Hippocampal formation (tissue), 2 donors: ENCODE measurements at places on chromosomes 13 and 19.

GRCh38 chr19:51802775-51803174, 7.8 kb downstream of the FPR3 start:
- no peak for DNase-seq

DNA sequence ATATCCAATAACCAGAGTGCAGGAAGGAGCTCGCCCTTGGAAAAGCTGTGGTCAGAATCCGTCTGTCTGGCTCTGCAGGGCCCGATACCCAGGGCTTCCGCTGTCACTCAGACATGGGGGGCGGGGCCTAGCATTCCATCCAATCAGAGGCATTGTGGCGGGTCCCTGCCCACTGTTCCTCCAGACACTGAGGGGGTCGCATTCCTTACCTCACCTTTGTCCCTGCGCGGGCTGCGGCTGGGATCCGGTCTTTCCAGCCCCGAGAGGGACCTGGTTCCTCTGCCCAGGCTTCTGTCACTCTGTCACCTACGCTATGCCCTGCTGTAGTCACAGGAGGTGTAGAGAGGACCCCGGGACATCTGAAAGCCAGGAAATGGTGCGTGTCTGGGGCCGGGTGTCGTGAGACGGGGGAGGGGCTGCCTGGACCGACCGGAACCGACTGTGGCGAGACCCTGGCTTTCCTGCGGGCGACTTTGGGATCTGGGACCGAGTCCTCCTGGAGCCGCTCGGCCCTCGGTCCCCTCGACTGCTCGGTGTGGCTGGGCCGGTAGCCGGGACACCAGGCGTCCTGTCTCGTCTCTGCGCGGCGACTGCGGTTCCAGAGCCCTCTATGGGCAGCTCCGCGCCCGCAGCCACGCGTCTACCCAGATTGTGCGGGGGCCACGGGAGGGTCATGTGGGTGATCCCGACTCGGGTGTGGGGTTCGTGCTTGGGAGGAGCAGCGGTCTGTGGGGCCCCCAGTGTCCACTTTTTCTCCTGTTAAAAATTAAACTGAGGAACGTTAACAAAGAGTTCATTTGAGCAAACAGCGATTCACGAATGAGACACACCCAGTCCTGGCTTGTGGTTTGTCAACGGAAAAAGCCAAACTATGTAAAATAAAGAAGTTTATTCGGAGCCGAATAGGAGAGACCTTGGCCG, at the start of gene ZNF69:
TSS of gene ZNF69 (plus strand) at position 172 of the 921 bp plus-strand sequence. CDS start at position 314, 142 bp downstream.
- peak; percentile 78 for DNase-seq

DNA sequence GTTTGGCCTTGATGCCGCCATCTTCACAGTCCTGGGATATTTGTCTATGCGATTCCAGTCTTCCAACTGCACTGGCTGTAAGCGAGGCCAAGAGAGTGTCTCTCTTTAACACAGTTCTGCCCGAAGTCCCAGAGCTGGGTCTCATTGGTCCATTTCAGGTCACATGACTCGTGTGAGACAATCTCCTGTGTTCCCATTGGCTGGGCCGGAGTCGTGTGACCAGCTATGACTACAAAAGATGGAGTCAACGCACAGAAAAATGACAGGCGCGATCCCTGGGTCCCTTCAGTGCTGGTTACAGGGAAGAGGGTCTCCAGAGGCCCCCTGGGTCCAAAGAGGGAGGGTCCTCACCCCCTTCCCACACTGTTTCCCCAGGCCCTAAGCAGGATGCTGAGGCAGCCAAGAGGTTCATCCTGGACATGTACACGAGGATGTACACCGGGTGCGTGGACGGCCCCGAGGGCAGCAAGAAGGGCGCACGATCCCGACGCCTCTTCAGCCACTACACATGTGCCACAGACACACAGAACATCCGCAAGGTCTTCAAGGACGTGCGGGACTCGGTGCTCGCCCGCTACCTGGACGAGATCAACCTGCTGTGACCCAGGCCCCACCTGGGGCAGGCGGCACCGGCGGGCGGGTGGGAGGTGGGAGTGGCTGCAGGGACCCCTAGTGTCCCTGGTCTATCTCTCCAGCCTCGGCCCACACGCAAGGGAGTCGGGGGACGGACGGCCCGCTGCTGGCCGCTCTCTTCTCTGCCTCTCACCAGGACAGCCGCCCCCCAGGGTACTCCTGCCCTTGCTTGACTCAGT, 15.9 kb upstream of the S1PR4 start:
- no peak for DNase-seq

GRCh38 chr19:49631014-49631588, 8.8 kb downstream of the RRAS start:
- no peak for DNase-seq

GRCh38 chr13:32126278-32126677, 94.7 kb downstream of the FRY start:
- DNase-seq: no peak

GRCh38 chr19:38274739-38275138, 10.4 kb downstream of the SPINT2 start:
- DNase-seq: peak; percentile 70

- peak; percentile 30 for DNase-seq
Measured at GRCh38 chr13:50358231-50359040, 343.2 kb downstream of the KCNRG start.

- DNase-seq: no peak
Measured at GRCh38 chr13:110227864-110228643, 78.9 kb downstream of the COL4A1 start.

GRCh38 chr13:90833951-90834350, 513.5 kb upstream of the MIR17HG start:
- DNase-seq: no peak

DNA sequence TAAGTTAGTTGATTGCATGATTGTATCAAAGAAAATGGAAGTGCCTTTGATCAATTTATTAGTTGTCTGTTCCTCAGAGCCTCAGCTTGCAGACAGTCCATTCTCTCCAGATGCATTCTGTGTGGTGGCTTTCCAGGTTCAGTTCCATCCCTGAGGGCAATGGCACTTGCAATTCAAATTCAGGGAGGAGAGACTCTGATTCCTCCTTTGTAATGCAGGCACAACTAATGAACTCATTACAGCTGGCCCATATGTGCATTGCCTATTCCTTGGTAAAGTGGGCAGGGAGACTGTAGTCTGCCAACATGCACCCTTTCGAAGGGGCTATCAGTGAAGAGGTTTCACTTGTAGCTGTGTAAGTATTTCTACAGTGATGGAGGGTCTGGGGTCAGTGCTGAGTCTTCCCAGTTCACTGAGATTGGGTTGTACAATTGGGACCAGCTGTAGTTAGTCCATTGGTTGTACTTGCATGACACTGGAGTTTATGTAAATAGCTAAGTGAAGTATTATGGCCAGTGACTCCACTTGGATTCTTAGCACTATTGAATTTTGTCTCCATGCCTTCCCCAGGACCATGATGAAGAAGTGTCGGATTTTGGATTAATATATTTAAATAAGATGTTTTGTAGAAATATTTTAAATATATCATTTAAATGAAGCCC, 401.7 kb downstream of the GPC6 start:
- DNase-seq: no peak

GRCh38 chr13:89746554-89746953, 1600.9 kb upstream of the MIR17HG start:
- DNase-seq: no peak

DNA sequence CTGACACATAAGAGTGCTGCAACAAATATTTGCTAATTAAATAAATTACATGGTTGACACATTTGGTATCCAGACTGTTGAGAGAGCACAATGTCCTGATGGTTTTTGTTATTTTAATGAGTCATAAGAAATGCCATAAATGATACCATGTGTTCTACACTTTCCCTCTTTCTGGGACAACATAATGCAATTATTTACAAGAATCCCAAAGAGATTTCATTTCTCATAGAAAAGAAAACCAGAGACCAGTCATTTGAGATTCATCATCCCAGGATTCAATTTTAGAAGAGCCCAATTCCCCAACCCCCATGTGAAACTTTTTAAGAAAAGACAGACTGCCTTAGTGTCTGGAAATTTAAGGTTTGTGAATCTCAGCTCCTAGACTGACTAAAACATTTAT, 399.6 kb downstream of the DCT start:
- no peak for DNase-seq
